Esophagus squamous epithelium (tissue), 5 donors: ENCODE measurements at places on chromosomes 5 and 9.

DNA sequence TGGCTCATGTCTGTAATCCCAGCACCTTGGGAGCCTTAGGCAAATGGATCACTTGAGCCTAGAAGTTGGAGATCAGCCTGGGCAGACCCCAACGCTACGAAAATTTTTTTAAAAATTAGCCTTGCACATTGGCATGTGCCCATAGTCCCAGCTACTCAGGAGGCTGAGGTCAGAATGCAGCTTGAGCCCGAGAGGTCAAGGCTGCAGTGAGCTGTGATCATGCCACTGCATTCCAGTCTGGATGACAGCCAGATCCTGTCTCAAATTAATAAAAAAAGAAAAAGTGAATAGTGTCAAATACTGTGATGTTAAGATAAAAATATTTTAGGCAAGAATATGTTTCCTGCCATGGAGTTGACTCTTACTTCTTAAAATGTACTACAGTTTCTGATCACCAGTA is 5.3 kb downstream of the FBN2 start:
- DNase-seq = no peak

- DNase-seq = no peak
These were observed 8.3 kb downstream of the CAMK4 start for GRCh38 chr5:111232311-111233051.

DNA sequence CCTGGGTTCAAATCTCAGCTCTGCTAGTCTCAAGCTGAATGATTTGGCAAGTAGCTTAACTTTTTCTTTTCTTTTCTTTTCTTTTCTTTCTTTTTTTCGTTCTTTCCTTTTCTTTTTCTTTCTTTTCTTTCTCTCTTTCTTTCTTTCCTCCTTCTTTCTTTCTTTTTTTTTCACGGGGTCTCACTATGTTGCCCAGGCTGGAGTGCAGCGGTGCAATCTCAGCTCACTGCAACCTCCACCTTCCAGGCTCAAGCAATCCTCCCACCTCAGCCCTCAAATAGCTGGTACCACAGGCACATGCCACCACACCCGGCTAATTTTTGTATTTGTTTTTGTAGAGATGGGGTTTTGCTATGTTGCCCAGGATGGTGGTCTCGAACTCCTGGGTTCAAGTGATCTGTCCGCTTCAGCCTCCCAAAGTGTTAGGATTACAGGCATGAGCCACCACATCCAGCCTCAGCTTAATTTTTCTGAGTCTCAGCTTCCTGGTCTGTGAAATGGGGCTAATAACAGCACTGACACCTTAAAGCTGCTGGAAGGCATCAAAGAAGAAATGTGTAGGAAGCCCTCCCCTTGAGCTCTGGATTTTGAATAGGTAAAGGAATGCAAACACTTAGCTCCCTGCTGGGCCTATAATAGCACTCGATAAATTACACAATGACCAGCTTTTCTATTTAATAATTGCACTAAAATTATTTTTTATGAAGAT is 17.5 kb upstream of the PPARGC1B start:
- DNase-seq = no peak

GRCh38 chr9:127543973-127544533 is 68.0 kb upstream of the STXBP1 start:
- DNase-seq = no peak

DNA sequence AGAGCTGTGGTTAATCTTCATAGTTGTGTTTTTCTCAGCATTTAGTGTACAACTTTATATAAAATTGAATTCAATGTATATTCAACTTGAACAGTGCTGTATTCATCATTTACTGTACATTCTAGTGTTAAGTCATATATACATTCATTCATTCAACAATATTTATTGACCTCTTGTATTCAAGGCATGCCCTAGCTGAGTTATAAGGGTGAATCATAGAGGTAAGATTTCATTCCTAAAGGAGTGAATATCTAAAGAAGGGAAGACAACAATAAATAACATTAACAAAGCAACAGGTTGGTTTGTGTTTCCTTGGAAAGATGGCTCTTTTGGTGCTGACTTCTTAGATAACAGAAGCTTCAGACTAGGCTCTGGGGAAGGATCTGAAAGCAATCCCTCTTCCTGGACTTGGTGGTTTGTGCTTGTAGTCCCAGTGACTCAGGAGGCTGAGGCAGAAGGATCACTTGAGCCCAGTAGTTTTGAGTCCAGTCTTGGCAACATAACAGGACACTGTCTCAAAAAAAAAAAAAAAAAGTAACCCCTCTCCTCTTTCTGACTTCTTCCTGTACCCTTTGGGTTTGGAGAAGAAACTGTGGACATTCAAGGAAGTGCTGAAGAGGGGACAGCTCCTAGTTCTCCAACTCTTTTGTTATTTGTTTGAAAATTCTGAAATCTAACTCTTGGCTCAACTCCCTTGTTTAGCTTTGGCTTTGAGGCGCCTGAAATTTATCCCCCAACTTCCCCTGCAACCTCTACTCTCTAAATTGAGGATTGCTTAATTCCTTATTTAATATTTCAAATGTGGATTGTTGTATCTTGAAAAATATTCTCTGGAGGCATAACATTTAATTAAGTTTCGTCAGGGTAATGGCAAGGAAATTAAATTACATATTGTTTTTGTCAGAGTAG is 80.2 kb downstream of the OSTF1 start:
- DNase-seq = no peak

DNA sequence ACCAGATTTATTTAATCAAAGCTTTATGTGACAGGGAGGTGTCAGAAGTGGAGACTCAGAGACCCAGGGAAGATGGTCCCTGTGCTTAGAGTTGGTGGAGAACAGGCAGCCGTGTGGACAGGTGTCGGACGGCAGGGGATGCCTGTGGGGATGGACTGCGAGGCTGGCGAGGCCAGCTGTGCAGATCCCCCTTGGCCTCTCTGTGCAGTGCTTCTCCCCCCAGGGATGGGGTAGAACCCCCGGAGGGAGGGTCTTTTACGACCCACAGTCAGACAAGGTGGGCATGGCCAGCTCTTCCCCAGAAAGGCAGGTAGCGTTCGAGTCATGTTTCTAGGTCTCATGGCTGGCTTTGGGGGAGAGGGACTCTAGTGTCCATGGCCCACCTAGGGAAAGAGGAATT is 4.7 kb upstream of the SLC2A6 start:
- no peak for DNase-seq

GRCh38 chr5:54885636-54886035 is 99.8 kb downstream of the ESM1 start:
- DNase-seq = no peak

GRCh38 chr5:112036206-112036605 is 279.2 kb upstream of the NREP start:
- no peak for DNase-seq

GRCh38 chr9:80555782-80556325 is 984.1 kb downstream of the TLE4 start:
- no peak for DNase-seq

DNA sequence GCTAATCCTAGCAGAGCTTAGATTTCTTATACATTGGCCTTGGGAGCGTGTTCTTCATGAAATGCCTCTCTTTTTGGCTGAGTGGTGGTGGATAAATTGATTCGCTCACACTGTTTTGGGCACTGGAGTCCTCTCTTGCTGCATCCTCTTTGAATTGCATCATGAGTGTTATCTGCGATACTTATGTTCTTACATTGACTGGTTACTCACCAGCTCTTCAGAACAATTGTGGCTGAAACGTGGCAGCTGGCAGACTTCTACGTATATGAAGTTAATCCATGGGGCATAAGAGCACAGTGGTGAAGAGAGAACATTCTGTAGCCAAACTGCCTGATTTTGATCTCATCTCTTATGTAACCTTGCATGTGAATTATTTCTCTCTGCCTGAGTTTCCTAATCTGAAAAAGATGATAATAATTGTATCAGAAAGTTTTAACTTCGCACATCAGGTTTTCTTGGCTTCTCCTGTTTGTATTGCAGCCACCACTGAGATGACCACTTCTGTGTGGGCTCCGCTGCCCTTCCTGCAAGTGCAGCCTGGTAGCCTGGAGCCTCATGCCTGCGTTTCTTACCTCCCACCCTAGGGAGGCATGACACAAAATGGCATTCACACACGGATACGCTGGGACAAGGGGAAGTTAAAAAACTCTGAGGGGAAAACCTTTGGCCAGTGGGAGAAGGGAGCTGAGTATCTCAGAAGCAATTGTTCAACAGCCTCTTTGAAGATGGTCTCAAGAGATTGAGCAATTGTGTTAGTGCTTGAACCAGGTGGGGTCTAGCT is 295.2 kb downstream of the ARHGAP26 start:
- no peak for DNase-seq

DNA sequence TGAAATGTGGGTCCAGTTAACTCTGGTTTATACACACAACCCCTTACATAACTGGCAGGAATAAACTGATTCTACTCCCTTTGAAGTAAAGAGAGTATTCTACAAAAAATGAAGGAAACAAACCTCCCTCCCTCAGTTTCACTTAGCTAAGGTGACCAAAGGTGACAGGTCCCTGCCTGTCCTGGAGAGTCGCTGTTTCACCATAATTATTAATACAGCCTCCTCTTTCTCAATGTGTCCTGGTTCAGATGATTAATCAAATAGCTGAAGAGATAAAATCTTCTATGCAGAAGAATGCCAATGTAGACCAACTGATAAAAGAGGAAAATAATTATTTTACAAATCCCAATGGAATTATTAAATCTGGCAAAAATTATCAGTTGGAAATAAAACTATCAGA is 163.7 kb upstream of the GNA14 start:
- no peak for DNase-seq

DNA sequence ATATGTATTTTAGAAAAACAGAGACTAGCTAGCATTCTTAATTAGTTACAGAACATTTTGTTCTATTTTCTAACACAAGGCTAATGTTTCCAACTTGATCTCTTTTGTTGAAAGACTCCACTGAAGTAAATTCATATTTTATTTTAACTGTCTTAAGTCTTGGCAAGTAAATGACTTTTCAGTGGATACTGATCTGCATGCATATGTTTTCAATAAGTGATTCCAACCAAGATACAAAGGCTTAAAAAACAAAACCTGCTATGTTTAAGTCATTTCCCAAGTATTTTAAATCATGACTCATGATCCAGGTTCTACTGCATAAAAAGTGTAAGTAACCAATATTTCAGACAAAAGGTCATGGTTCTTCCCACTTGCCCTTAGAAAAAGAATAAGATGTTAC is 5.7 kb downstream of the CDO1 start:
- DNase-seq = no peak

GRCh38 chr5:58024151-58024550 is 435.7 kb downstream of the PLK2 start:
- no peak for DNase-seq

DNA sequence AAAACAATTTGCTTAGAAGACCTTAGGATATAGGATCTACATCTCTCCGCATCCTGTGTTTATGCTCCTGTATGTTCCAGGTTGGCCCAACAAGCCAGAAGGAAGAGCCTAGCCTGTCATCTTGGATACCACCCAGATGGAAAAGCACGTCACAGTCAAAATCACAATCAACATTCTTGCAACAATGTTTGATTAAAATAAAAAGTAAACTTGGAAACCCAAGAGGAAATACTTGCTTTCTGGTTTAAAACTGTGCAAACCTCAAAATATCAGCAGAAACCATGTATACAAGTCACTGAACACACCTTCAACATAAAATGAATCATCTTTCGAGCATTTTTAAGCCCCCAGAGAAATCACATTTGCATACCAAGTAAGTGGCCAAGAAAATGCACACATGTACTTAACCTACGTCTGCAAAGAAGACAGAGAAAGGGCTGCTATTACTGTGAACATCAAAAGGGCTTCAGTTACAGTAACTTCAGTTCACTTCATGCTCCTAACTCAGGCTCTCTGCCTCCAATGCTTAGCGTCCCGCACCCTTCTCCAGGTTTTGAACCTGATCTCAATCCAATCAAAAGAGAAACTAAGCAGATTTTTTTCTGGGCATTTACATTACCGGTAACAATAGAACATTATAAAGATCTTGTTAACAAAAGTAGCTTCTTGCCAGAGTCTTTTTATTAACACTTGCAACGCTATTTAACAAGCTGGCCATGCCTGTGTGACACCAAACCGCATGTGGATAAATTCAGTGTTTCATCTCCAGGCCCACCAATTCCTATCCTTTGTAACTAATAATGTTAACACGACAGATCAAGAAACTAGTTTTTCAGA is 1.3 kb downstream of the ENC1 start:
- no peak for DNase-seq

DNA sequence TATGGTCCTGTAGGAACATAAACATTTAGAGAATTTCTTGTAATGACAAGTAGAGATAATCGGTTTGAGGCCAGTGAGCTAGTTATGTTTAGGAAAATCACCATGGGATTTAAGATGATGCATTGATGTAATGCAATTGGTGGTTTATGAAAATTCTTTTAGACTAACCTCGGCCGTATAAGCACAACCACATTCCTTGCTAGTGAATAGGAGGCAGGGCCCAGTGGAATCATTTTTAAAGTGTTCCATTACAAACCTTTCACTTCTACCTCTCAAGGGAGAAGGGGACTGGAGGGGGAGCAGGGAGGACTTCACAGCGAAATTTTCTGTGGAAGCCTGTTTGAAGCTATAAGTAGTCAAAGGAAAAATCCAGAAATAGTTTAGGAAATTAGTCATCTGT is 71.8 kb upstream of the NFIL3 start:
- DNase-seq = no peak

- DNase-seq = no peak
These were observed 84.3 kb upstream of the CACNA1B start for GRCh38 chr9:137793196-137793841.

GRCh38 chr5:43649256-43649655 is 46.3 kb downstream of the NNT start:
- no peak for DNase-seq

- no peak for DNase-seq
These were observed 336.3 kb downstream of the IRX1 start for GRCh38 chr5:3931976-3932375.

- DNase-seq = no peak
These were observed 212.4 kb downstream of the LRRC70 start for GRCh38 chr5:62791059-62791458.

GRCh38 chr5:41924526-41924871 is 582 bp upstream of the FBXO4 start:
- no peak for DNase-seq

DNA sequence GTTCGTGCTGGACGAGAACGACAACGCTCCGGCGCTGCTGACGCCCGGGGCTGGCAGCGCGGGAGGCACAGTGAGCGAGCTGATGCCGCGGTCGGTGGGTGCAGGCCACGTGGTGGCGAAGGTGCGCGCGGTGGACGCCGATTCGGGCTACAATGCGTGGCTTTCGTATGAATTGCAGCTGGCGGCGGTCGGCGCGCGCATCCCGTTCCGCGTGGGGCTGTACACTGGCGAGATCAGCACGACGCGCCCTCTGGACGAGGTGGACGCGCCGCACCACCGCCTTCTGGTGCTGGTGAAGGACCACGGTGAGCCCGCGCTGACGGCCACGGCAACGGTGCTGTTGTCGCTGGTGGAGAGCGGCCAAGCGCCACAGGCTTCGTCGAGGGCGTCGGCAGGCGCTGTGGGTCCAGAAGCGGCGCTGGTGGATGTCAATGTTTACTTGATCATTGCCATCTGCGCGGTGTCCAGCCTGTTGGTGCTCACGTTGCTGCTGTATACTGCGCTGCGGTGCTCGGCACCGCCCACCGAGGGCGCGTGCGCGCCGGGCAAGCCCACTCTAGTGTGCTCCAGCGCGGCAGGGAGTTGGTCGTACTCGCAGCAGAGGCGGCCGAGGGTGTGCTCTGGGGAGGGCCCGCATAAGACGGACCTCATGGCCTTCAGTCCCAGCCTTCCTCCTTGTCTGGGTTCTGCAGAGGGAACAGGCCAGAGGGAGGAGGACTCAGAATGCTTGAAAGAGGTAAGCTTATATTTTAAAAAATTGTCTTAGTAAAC is 2.2 kb downstream of the PCDHA13 start:
- no peak for DNase-seq
